ENCODE measurements at places on chromosomes 11 and 22.

DNA sequence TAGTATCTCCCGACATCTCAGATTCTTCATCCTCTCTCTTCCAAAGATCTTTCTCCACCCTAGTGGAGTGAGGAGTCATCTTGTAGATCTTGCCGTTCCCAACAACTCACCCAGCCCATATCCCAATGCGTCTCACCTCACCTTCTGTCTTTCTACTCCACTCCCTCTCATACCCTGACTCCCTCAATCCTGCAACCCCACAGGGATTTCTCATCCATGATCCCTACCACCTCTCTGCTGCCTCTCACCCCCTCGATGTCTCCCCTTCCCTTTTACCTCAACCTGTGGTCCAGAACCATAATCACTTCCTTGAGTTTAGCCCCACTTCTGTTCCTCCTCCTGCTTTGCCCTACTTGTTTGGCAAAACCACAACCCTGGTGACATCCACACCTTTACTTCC, 41.7 kb downstream of the OTOG start:
- DNase-seq, result no peak

- DNase-seq, result no peak
These were observed 519.6 kb downstream of the SOX6 start for GRCh38 chr11:15836795-15837194.

- no peak for DNase-seq
These were observed 7.2 kb downstream of the APLP2 start for GRCh38 chr11:130076778-130077481.

- no peak for DNase-seq
These were observed 102.7 kb upstream of the SEZ6L start for GRCh38 chr22:26066534-26066933.

- DNase-seq, result no peak
These were observed 3.1 kb upstream of the KCNQ1OT1 start for GRCh38 chr11:2702771-2703362.

GRCh38 chr11:11189506-11189905, 163.5 kb downstream of the CSNK2A3 start:
- no peak for DNase-seq

DNA sequence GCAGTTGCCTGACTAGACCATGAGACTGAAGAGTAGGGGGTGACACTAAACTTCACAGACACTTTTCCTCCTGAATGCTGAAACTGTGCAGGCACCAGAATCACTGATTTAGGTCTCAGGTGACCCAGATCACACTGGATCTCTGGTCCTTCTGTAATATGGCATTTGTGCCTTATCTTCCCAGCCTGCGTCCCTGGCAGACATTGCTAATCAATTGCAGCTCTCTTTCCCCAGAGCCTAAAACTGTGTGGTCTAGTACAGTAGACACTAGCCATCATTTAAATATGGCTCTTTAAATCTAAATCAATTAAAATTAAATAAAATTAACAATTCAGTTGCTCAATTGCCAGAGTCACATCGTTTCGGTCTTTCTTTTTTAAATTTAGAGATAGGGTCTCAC, 17.8 kb upstream of the MYEOV start:
- DNase-seq, result no peak

GRCh38 chr11:86672007-86672621, at the start of gene ME3:
TSS of gene ME3 (minus strand) at chr11:86672616.
- peak; percentile 24 for DNase-seq

DNA sequence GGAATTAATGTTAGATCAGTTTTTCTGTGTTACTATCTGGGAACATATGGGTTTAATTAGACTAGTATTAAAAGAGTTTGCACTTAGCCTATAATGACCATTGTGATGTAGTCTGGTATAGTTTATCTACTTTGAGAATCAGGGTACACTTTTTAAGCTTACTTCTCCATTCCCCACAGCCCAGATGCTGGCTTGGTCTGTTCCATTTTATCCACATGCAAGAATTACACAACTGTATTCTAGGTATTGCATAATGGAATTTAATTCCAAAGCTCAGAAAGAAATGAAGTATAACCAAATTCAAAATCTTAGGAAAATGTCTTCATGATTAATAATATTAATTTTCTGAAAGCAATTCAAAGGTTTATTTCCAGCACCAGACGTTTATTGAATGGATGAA, 122.2 kb upstream of the PDGFD start:
- no peak for DNase-seq

- DNase-seq, result no peak
These were observed 73.1 kb downstream of the MPPED2 start for GRCh38 chr11:30513087-30513486.

DNA sequence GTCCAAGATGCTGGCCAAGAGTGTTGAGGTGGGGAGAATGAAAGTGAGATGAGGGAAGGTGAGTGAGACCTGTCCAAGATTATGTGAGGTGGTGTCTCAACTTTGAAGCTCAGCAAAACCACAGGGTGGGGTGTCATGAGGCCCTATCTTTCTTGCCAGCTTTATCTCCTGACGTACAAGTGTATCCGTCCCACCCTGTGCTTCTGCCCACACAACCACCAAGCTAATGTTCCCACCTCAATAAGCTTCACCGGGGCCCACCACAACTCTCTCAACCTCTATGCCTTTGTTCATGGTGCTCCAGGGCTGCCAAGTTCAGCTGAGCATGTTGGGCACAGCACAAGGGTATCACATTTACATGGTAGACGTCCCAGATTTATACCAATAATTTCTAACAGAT, 7.1 kb upstream of the TPST2 start:
- no peak for DNase-seq

DNA sequence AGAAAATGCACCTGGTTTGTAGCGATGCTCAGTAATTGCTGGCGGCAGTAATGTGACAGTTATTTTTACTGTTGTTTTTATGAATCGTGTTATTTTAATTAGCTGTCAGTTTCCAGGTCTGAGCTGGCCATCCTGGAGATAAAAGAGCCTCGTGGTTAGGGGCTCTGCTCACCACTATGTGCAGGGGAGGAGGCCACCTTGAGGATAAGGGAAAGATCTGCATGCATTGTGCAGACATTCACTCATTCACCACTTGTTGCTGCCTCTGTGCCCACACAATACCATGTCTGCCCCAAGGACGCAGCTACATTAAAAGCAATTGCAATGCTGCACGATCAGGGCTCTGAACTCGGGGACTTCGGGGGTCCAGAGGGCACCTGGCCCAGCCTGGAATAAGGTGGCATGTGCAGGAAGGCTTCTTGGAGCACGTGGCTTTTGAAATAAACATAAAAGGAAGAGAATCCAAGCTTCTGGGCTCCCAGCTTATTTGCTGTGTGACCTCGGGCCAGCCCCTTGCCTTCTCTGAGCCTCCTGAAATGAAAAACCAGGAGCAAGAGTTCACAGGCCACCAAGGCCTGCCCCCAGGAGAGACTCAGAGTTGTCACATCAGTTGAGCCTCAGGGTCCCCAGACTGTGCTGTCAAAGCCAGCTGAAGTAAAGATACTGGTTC, 44.7 kb upstream of the SHISAL1 start:
- no peak for DNase-seq

- DNase-seq, result peak; percentile 73
These were observed 25.5 kb upstream of the GRK2 start for GRCh38 chr11:67240576-67241389.

DNA sequence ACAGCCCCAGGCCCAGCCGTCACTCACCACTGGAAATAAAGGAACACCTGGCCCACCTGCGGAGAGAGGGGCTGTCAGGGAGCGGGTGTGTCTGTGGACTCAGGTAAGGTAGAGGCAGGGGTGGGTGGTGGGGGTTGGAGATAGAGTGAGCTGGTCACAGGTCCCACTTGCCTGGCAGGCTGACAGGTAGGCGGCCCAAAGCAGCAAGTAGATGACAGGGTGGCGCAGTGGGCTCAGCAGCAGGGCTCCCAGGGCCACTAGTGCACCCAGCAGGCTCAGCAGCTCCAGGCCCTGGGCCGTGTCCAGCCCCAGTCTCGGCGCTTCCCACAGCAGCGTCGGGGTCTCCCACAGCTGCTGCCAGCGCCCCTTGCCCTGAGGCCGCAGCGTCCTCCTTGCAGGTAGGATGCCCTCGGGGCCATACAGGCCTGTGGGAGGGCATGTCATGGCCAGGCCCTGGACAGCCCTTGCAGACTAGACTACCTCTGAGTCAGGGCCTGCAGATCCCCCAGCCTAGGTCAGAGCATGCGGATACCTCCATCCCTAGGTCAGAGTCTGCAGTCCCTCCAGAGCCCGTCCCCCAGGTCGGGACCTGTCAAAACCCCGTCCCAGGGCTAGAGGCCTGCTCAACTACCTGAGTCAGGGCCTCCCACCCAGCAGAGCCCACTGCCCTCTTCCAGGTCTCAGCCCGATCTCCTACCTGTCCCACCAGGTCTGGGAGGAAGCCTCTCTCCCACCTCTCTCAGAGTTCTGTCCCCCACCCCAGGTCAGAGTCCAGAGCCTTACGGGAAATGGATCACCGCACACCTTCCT, 686 bp downstream of the LMF2 start:
- DNase-seq, result no peak

GRCh38 chr11:114684636-114685035, 6.3 kb downstream of the NXPE2 start:
- no peak for DNase-seq

GRCh38 chr11:34068111-34068510, 16.6 kb downstream of the CAPRIN1 start:
- DNase-seq, result no peak

DNA sequence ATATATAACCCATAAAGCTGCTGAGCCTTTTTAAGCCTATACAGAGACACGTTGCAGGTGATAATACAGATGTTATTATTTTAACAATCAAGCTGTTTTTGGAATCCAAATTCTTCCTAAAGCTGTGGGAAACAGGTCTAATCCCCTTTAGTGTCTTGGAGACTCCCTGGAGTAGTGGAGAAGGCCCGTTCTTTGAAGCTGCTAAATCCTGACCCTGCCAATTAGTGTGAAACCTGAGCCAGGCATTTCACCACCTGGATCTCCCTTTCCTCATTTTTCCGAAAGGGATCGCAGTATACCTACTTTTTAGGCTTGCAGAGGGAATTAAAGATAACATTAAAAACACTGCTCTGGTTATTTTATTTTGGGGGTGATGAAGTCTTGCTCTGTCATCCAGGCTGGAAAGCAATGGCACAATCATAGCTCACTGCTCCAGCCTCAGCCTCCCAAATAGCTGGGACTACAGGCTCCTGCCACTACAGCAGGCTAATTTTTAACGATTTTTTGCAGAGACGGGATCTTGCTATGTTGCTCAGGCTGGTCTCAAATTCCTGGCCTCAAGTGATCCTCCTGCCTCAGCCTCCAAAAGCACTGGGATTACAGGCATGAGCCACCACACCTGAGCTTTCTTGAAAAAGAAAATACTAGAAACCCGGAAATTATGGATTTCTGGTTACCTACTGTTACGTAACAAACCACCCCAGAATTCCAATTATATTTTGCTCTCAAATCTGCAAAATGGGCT, 1.7 kb upstream of the EIF4ENIF1 start:
- no peak for DNase-seq

DNA sequence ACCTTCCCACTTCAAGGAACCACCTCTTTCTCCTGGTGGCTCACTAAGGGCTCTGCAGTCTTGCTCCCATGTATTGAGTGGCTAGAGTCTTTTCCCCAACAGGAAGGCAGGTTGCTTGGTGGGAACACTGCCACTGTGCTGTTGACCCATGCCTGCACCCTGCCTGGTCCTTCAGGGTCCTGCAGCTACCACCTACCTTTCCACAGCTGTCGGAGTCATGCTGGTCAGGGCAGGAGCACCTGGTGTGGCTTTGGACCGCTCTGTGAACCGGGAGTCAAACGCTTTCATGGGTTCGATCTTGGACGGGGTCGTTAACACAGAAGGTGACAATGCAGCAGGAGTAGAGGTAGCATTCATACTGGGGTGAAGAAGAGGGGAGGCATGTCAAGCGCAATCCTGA, 56.1 kb downstream of the HIRA start:
- DNase-seq, result no peak

- no peak for DNase-seq
These were observed 53.1 kb upstream of the SERPIND1 start for GRCh38 chr22:20720692-20721408.

- DNase-seq, result no peak
These were observed 48.7 kb upstream of the TEAD1 start for GRCh38 chr11:12625438-12626071.

DNA sequence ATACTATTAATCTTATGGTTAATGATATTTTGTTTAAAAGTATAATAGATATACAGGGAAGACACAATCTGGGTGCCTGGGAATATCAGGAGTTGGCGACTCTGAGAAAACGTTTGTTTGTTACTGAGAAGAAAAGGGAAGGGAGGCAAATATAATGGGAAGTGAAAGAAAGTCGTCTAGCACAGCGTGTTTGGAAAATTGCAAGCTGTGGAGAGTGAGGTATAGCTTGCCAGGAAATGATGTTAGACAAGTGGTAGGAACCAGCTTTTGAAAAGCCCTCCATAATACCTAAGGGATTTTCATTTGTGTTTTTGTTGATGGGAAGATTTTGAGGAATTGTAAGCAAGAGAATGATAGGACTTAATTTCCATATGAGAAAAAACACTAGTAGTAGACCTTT, 322.2 kb downstream of the LUZP2 start:
- no peak for DNase-seq

DNA sequence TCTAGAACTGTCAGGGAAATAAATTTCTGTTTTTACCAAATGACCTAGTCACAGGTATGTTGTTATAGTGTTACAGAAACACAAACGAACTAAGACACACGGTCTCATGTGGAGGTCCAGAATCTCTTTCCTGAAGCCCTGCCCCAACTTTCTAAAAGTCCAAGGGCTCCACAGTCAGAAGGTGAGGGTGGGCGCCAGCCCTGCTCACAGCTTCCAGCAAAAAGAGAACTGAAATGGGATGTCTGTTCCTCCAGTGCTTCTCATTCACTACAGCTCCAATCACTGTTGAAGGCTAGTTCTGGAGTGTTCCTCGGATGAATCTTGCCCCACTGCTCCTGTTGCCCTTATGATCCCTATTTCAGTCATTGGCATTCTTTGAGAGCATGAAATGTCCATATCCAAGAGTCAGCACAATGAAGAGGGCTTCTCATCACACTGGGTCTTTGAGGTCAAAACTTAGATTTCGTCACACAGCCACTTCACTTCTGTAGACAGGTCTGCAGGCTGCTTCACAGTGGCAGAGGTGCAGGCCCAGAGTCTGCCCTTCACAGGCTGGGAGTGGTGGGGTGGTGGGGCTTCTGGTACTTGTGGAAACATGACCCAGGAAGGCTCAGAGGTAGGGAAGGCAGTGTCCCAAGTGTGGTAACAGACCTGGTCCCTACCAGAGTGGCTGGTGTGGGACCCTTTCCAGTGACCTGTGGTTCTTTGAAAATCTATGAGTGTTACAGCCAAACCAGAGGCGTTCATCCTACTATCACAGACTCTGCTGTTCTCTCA, 34.9 kb downstream of the FAM181B start:
- no peak for DNase-seq

DNA sequence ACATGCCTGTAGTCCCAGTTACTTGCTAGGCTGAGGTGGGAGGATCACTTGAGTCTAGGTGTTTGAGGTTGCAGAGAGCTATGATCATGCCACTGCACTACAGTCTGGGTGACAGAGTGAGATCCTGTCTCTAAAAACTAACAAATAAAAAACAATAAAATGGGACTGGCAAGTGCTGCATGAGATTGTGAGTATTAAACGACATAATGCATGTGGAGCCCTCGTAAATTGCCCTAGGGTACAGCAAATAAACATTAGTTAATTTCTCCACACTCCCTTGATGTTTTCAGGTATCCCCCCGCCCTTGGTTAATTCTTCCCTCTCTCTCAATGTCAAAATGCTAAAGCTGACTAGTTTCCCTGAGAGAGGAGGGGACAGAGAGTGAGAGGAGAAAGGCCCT, 4.9 kb upstream of the RHOG start:
- no peak for DNase-seq
